ENCODE measurements at places on chromosomes 1 and 21.

- H3K4me1 ChIP-seq = peaks cover 18% of the 10 kb centered on the region
- peaks cover 5% of the 10 kb centered on the region for H3K36me3 ChIP-seq
- peak overlapping the region; percentile 94 for H3K4me3 ChIP-seq
- no peak for DNase-seq
Observed at GRCh38 chr1:85202092-85202863, 1.5 kb upstream of the SYDE2 start.

- H3K27ac ChIP-seq = no peak overlapping the region
- H3K4me1 ChIP-seq = no peaks in the 10 kb centered on the region
- peaks cover 9% of the 10 kb centered on the region for H3K27me3 ChIP-seq
- no peak for DNase-seq
- H3K4me3 ChIP-seq = no peak overlapping the region
Observed at GRCh38 chr1:184424157-184424556, 37.3 kb downstream of the C1orf21 start.

- no peak overlapping the region for H3K4me3 ChIP-seq
- no peaks in the 10 kb centered on the region for H3K36me3 ChIP-seq
- no peak for DNase-seq
- no peaks in the 10 kb centered on the region for H3K4me1 ChIP-seq
- no peak overlapping the region for H3K27ac ChIP-seq
- H3K27me3 ChIP-seq = no peaks in the 10 kb centered on the region
Observed at GRCh38 chr1:245871191-245871590, 635.9 kb downstream of the SMYD3 start.

GRCh38 chr1:188888386-188888785, 1589.3 kb downstream of the BRINP3 start:
- DNase-seq = no peak
- H3K4me3 ChIP-seq = no peak overlapping the region
- no peaks in the 10 kb centered on the region for H3K27me3 ChIP-seq
- no peaks in the 10 kb centered on the region for H3K4me1 ChIP-seq
- H3K36me3 ChIP-seq = no peaks in the 10 kb centered on the region

All from activated T-helper 1 cell treated with anti-CD3 and anti-CD28 coated beads, Interleukin-12 subunit alpha, Interleukin-12 subunit beta, Interleukin-2, Interleukin-4 antibody, amounts not matched to agents 30 ng/mL and 10 ng/mL and 1 ng/mL, durations not matched to agents 14 hours and 24 hours and 36 hours (primary cell).